ENCODE measurements at places on chromosomes 16 and 17.

- DNase-seq: no peak
Measured at GRCh38 chr17:80738987-80739730, 194.5 kb downstream of the RPTOR start.

GRCh38 chr16:84546669-84547545 is 42.4 kb upstream of the MEAK7 start:
- DNase-seq: no peak

- no peak for DNase-seq
Measured at GRCh38 chr16:81652798-81653505, 126.1 kb upstream of the PLCG2 start.

DNA sequence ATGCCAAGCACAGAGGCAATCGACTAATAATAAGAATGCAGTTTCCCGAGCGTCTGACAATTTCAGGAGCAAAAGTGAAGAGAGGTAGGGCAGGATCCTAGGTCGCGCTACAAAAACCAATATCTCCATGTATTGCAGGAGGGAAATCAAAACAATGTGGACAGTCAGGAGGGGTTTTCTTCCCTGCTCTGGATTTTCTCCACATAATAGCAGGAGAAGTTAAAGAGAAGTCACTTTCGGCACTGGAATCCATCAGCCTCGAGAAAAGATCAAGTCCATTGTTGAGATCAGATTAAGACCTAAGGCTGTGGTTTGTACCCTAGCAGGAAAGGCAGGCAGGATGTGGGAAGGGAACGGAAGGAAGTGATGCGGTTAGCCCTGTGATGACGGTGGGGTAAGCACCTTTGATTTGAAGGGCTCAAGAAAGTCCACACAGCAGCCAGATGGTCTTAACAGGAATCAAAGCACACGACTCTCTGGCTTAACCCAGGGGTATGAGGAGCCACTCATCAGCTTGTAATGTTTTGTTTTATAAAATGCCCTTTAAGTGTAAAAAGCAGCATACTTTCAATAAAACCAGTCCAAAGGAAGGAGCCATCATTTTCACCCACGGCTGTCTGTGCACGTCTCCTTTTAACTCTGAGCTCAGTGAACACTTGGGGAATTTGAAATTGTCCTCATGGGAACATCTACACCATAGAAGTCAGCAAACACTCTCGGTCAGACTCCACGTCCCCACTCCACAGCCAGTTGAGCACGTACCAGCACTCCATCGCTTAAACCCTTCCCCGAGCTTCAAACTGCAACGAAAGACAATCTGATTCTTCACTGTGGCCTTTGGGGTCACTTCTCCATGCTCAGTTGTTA is 15.8 kb upstream of the AKTIP start:
- DNase-seq: peak; percentile 58

- DNase-seq: no peak
Measured at GRCh38 chr17:83012200-83012785, 67.1 kb upstream of the METRNL start.

DNA sequence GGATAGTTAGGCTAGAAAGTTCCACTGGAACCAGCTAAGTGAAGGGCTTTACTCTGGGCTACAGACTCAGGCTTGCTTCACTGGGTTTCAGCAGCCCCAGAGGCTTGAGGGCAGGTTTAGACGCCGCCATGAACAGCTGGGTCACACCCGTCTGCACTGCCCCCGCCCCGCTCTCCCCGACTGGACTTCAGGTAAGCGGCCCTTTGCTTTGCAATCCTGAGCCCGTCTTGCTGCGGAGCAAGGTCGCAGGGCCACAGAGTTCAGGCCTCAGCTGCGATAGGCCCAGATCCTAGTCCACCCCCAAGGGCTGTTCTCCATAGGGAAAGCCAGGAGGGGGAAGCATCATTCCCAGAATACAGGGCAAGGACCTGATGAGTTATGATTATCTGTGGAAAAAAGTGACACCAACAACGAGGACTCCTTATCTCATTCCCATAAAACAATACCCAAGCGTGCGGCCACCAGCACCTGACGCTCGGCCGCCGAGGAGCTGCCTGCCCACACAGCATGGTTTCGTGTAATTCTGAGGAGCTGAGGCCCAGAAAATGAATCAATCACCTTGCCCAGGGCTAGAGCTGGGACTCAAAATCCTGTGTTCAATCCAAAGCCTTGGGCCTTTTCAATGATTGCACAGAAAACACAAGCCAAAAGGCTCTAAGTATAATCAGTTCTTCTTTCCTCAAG is 20.4 kb downstream of the MEAK7 start:
- DNase-seq: no peak

- DNase-seq: no peak
Measured at GRCh38 chr16:87835882-87836331, 33.4 kb downstream of the SLC7A5 start.

GRCh38 chr16:91484-91883 is 13.5 kb downstream of the MPG start:
- DNase-seq: no peak

- DNase-seq: no peak
Measured at GRCh38 chr17:44065668-44066203, 735 bp downstream of the LSM12 start.

- DNase-seq: no peak
Measured at GRCh38 chr16:54508351-54508750, 221.8 kb upstream of the IRX3 start.

DNA sequence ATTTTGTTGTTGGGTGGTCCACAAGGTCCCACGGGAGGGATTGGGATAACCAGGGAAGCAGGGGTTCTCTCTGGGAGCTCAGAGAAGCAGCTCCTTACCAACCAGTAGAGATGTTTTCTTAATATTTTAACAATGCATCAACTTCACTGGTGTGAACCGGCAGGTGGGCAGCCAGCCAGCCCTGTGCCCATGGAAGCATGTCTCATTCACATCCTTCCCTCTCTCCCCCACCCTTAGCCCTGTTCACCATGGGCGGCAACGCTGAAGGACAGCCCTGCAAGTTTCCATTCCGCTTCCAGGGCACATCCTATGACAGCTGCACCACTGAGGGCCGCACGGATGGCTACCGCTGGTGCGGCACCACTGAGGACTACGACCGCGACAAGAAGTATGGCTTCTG is 9.3 kb downstream of the MMP2 start:
- no peak for DNase-seq

DNA sequence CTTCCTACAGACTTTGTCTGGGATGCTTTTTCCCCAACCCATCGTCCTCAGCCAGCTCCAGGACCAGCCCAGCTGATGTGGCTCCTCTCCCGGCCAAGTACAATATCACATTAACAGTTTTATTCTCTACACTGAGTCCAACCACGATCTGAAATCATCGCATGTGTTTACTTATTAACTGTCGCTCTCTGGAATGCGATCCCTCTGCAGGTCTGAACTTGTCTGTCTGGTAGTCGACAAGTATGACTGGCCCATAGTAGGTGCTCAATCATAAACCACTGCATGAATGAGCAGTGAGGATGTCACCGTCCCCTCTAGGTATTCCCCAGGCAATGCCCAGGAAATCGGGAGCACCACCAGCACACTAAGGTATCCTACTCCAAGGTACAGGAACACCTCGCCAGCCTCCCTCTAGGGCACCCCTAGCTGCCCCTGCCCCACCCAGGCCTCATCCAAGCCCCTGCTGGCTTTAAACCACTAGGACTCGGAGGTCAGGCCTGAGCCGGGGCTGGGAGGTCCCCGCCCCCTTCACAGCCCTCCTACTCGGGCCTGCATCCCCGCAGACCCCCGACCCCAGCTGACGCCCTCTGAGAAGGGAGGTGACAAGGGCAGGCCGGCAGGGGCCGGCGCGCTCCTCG is 27.7 kb downstream of the RTN4RL1 start:
- no peak for DNase-seq

- DNase-seq: no peak
Measured at GRCh38 chr16:55297062-55297909, 26.7 kb upstream of the IRX6 start.

DNA sequence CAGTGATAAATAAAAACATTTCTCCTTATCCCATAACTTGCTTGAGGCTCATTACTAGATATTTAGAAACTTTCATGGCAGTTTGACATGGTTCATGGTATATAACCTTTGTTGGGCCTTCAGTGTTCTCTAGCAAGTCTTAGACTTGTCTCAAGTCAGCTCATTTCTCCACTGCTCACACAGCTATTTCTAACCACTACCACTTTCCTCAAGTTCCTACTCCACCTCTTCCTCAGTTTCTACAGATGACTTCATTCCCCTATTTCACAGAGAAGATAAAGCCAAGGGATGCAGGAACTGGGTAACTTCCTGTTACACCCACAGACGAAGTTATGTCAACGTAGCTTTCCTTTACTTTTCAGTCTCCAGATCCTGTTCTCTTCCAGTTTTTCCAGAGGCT is 23.2 kb downstream of the NLK start:
- DNase-seq: no peak

- DNase-seq: peak; percentile 71
Measured at GRCh38 chr16:2715519-2715918, 4.5 kb downstream of the PRSS27 start.

- DNase-seq: no peak
Measured at GRCh38 chr16:78133919-78134318, 34.5 kb downstream of the WWOX start.

DNA sequence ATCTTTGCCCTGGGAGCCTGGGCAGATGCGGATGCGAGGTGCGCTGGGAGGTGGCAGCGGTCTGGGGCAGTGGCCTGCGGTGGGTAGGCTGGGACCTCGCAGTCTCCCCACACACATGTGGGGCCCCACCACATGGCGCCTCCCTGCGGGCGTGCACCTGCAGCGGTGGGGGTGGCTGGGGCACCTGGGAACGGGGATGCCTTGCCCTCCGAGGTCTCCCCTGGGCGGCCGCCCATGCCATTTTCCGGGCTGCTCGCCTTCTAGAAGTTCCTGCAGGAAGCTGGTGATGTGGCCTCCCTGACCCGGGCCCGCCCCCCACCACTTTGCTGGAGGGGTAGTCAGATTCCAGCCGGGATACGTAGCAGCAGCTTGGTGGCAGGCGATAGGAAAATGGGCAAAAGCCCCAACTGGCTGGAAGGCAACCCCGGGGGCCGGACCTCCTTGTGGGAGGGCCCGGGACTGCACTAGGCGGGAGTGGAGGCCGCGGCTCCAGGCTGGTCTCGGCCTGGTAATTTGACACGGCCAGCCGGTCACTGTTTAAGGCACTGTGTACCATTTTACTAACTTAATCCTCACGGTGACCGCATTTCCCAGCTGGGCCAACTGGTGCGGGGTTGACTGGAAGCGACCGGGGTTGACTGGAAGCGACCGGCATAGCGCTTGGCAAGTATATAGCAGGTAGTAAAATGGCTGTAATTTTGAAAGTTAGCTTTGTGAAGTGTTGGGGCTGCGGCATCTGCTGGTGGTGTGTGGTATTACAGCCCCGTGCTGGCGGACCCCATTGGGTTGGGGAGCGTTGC is 38.5 kb downstream of the IGF2BP1 start:
- no peak for DNase-seq

DNA sequence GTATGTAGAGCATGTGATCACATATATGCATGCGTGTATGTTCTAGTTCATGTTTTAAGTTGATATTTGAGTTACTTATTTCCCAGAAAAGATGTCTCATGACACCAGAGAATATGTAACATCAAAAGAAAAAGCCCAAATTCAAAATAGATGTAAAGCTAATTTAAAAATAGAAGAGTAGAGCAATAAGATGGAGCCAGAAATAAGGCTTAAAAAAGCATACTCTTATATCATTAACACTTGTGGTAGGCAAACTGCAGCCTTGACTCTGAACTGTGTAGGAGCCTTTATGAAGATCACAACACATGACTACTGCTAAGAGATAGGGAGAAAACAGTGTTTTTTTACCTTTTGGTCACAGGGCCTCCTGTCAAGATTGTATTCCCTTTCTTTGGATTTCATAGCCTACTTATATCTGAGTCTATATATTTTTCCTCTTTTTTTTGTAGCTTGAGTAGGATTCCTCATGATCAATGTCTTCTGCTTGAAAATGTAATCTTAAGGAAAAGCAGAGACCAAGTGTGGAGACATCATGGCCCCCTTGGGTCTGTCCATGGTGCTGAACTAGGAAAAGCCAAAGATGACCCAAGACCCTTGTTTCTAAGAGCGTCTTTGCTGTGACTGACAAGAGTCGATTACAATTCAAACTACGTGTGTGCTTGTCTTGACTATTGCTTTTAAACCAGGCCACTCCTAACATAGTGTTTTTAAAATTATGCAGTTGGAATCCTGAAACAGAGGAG is 390.4 kb downstream of the SHISA9 start:
- no peak for DNase-seq

- peak; percentile 20 for DNase-seq
Measured at GRCh38 chr17:66906321-66907278, 57.9 kb upstream of the CACNG4 start.

DNA sequence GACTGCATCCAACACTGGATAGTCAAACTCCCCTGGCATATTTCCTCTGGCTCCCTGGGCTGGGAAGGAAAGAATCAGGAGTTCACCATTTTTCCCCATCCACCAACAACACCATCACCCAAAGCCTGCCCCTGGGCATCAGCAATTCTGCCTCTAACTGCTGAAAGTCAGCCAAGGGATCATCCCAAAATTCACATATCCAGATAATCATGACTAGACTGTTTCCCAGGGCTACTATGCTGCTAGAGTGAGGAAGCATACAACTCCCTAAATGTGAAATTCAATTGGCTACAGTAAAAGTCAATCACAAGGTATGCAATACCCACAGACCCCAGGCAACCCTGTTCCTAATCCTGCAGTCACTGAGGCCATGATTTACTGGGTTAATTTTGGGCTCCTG is 230.6 kb downstream of the C16orf95 start:
- DNase-seq: no peak

DNA sequence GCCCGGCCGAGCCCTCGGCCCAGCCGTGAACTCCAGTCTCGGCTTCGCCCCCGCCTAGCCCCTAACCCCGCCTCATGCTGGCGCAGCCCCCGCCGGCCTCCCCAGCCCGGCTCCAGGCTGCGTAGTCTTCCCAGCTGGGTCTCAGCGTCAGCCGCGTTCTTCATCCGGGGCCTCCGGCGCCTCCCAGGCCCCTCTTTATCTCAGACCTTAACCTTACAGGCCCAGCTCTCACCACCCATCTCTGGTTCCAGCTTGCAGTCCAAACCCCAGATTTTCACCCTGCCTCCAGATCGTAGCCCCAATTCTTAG is at the start of gene PROCA1:
PROCA1 (minus strand) TSS at position 166 of the 309 bp plus-strand sequence. CDS start 228 bp downstream, outside the sequence.
- DNase-seq: no peak

- DNase-seq: no peak
Measured at GRCh38 chr17:82056729-82057621, 5.3 kb downstream of the GPS1 start.

GRCh38 chr17:75517297-75517865 is 1.1 kb downstream of the TSEN54 start:
- DNase-seq: no peak

DNA sequence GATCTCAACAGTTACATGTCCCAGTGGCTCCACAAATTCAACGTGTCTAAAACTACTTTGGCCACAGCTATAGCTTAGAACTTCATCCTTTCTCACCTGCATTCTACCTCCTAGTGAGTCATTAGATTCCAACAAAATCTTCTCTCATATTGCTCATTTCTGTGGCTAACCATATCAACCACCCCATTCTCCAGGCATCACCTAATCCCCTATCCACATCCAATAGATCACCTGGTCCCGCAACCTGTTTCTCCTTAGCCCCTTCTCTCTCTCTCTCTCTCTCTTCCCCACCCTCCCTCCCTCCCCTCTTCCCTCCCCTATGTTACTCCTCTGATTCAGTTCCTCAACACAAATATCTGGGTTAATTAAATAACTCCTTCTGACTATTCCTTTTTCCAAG is 64.6 kb downstream of the ANKFN1 start:
- no peak for DNase-seq

All from activated T-helper 9 cell treated with anti-CD3 and anti-CD28 coated beads, Interleukin-2, amount 50 U/mL, for 16 hours (primary cell).